AG09319 (cell line): ENCODE measurements at places on chromosomes 12 and 14.
A peak's percentile ranks its signal among the peaks of the same experiment; 100 is the strongest.

DNA sequence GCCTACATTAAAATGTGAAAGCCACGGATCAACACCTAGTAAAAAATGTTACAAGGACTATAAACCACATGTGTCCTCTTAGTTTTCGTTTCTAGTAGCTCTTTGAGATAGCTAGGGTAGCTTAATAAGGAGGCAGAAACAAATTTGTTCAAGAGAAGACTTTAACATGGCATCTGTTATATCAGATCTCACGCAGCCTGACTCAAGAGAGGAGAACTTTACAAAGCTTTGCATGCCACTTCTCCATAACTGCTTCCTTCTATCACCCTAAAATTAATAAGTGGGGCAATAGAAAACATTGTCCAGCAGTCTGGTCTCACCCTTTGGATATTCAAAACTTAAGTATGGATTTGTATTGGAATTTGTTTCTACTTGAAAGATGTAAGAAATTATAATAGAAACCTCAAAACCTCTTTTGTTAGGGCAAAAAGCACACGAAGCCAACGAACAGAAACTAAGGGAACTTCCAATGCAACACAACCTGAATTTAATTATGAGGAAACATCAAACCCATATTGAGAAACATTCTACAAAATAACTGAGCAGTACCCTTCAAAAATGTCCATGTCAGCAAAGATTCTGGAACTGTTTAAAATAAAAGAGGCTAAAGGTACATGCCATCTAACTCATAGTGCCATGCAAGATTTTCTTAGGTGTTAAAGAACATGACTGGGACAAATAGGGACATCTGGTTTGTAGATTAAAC is 194.8 kb downstream of the LRIG3 start:
- no peak for DNase-seq

DNA sequence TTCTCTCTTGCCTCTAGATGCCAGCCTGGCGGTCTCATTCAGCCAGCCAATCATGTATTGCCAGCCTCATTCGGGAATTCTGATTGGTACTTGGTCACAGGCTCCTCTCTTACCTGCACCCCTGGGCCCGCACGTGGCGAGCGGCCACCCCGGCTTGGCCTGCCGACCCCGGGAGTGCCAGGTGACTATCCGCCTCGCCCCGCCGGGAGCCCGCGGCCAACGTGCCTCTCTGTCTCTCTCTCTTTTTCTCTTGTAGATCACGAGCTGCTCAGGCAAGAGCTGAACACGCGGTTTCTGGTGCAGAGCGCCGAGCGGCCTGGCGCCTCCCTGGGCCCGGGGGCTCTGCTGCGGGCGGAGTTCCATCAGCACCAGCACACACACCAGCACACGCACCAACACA is 39.3 kb downstream of the LRCOL1 start:
- DNase-seq: no peak

GRCh38 chr14:67392123-67392522 is 19.8 kb downstream of the PLEK2 start:
- no peak for DNase-seq

GRCh38 chr14:71563492-71564153 is 368.6 kb upstream of the RGS6 start:
- DNase-seq: no peak

GRCh38 chr12:25794571-25794970 is 163.9 kb upstream of the RASSF8 start:
- no peak for DNase-seq

- DNase-seq: no peak
Measured at GRCh38 chr12:89451841-89452251, 72.8 kb downstream of the GALNT4 start.

DNA sequence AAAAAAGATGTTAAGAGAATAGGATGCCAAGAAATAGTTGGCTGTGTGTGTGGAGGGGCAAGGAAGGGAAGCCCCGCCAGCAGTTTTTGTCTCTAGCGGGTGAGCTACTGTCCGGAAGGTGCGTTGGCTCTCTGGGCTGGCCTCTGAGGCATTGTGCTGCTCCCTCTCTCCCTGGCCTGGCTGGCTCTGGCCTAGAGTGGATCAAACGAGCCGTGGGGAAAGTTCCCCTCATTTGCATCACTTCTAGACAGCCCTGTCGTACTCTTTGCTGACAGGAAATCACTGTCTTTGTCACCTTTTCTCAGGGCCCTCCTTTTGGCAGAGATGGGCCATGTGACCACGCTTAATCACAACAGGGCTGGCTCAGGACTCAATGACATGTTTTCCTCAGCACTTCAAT is 236.1 kb upstream of the NPAS3 start:
- DNase-seq: no peak

DNA sequence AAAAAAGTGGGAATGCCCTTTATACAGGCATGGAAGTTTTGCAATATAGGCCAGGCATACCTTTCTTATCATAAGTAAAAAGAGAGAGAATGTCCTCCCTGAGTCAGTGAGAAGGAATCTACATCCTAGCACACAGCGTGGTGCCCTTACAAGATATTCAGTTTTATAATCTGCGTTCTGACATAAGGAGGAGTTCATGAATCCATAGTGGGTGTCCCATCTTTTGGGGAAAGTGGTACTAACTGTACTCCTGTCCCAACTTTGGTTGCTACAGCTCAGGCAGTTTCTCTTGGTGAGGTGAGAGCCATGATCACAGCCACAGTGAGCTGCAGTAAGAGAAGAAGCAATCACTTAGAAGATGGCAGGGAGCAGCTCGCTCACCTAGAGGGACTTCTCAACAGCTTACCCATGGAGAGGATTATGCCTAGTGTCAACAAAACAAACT is 332.9 kb downstream of the BCAT1 start:
- DNase-seq: no peak

GRCh38 chr14:54737132-54737711 is 165.4 kb downstream of the GCH1 start:
- no peak for DNase-seq

- DNase-seq: peak; percentile 84
Measured at GRCh38 chr12:123115409-123116121, 35.3 kb downstream of the PITPNM2 start.

DNA sequence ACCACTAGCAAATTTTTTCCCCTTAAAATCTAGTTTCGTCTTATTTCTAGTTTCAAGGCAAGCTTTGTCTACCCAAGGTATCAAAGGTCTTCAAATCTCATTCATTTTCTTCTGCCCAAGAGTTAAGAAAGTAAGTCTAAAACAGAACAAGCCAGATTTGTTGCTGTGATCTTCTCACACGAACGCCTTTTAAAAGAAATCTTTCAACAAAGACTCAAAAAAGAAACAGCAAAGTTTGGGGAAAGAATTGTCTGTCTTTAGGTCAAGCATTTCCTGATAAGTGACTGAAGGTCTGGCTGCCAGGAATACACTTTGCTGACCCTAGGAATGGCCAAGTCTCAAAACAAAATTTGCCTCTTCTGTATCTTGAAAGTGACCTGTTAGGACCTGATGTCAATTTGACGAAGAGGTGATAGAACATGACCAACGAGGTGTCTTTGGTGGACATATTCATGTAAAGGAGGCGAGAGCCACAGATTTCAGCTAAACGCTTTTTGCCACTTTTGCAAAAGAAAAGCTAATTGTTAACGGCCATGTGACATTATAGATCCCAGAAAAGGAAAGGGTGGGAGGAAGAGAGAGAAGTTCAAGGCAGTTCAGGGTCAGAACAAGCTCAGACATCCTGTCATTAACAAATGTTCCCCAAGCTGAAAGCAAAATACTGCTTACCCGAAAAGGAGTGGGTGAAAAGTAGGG is 1.7 kb downstream of the CDK17 start:
- DNase-seq: no peak

- DNase-seq: no peak
Measured at GRCh38 chr12:101859664-101860607, 17.4 kb upstream of the DRAM1 start.

DNA sequence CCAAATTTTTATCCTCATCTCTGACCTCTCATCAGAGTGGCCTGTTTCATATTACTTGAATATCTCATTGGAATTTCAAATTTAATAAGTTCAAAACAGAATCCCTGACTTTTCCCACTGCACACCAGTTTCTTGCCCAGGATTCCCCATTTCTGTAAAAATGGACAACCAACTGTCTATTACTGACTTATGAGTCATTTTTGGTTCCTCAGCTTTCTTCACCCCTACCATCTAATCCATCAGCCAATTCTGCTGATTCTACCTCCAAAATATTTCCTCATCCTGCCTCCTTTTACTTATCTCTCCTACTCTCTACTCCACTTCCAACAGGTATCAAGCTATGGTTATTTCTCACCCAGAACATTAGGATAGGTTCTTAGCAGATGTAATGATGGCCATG is 44.2 kb downstream of the TMX1 start:
- no peak for DNase-seq

DNA sequence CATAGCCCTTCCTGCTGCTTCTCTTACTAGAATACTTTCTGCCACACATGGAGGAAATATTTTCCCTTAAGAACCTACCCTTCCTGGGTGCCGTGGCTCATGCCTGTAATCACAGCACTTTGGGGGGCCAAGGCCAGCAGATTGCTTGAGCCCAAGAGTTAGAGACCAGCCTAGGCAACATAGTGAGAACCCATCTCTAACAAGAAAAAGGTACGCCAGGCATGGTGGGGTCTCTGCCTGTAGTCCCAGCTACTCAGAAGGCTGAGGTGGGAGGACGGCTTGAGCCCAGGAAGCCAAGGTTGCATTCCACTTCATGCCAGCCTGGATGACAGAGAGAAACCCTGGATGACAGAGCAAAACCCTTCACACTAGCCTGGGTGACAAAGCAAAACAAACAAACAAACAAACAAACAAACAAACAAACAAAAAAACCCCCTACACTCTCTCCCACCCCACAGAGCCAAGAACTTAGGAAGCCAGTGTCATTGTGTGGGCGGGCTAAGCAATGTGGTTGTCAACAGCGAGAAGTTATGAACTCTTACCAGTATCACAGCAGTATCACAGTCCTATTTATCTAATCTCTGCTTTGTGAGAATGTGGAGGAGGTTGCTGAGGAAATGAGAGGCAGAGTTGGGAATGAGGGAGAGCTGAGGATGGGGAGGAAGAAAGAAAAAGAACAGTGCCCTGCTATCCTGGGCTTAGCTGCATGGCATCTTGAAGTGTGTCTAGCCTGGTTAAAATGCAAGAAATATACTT is 53.8 kb upstream of the CLEC14A start:
- DNase-seq: no peak

- no peak for DNase-seq
Measured at GRCh38 chr12:121822393-121823100, 18.7 kb downstream of the SETD1B start.

- DNase-seq: no peak
Measured at GRCh38 chr12:64670919-64671639, 60.8 kb downstream of the RASSF3 start.

DNA sequence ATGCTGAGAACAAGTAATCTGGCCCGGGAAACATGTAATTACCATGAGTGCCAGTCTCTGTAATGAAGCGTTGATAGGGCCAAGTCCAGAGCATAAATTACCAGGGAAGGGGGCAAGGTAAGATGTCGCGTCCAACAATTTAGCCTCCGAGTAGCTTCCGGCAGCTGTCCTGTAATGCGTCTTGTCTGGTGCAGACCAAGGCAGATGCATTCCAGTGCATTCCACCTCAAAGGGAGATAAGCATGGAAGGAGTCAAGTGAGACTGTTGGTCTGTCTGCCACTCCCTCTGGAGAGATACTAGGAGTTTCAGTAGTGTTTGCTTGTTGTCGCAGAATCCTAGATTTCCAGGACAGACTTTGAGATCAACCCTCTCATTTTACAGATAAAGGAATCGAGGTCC is 218.3 kb downstream of the AACS start:
- DNase-seq: no peak

GRCh38 chr12:46676797-46677520 is 148.8 kb downstream of the SLC38A4 start:
- no peak for DNase-seq

DNA sequence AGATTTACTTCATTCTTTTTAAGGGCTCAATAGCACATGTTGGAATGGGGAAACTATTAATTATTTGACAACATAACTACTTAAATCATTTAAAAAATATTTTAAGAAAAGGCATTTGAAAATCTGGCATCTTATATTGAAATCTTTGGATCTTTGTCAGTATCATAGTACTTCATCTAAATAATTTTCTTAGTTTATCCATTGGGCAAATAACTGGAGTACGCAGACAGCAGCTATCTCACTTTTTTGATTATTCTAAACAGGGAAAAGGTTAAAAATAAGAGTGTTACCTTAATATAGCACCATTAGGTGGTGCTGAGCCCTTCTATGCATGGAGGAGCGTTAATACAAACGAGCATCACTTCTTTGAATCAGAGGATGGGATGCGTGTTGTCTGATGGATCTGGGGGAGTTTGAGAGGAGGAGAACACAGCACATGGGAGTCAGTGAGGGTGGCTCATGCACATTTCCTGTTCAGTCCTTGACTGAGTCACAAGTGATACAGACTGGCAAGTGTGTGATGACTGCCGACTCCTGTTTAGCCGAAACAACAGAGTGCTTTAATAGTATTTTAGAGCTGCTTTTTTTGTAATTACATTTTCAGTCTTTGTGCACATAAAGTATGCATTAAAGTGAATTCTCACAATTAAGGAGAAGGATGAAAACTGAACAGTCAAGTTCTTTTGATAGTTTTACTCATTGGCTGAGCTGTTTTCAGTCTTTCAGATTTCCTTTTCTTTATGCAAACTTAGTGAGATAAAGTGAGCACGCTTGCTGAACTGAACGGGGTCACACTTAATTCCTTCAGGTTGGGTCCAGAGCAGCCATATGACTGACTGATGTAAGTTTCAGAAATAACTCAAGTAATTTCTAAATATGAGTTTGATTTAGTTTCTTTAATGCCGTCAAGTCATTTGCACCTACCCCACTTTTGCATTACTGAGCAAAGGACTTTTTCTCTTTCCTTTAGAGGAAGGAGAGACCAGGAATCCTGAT is 92.7 kb downstream of the DIP2B start:
- DNase-seq: no peak

GRCh38 chr12:98748463-98748862 is 103.4 kb downstream of the APAF1 start:
- DNase-seq: no peak
